Stimulated activated CD8-positive, alpha-beta memory T cell treated with anti-CD3 and anti-CD28 coated beads, Interleukin-7, amount 100 ng/mL, for 48 hours (primary cell): ENCODE measurements at places on chromosomes 12 and 14.

GRCh38 chr12:21683115-21683514, 25.5 kb upstream of the LDHB start:
- no peak for DNase-seq

GRCh38 chr14:41810362-41810761, 203.7 kb downstream of the LRFN5 start:
- no peak for DNase-seq

GRCh38 chr14:32468955-32469354, 139.9 kb downstream of the AKAP6 start:
- no peak for DNase-seq

- DNase-seq = no peak
Observed at GRCh38 chr12:52156311-52156710, 35.5 kb downstream of the KRT80 start.

DNA sequence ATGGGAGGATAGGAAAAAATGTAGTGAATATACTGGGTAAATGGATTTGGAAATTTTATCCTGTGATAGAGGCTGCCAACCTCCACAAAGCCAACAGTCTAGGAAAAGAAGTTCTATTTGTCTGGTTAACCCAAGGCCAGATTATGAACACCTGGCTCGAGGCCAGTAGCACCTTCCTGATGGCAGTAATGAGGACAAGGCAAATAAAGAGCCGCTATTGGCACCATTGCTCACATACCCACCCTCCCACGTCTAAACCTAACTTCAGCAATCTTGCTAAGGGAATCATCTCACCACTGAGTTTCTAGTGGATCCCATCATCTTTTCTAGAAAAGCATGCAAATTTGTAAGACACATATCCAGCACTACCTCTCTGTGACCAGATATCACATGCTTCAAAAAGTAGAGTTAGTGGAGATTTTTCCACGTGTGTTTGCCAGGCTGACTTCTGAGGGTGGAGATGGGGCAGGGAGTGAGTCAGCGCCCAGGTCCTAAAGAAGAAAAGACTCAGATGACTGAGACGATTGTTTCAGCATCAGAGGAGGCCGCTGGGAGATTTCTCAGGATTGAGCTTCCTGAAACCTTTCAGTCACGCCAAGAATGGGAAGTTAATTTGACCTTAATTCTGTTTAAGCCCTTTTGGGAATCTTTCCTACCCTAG, 362.9 kb downstream of the EMP1 start:
- no peak for DNase-seq

DNA sequence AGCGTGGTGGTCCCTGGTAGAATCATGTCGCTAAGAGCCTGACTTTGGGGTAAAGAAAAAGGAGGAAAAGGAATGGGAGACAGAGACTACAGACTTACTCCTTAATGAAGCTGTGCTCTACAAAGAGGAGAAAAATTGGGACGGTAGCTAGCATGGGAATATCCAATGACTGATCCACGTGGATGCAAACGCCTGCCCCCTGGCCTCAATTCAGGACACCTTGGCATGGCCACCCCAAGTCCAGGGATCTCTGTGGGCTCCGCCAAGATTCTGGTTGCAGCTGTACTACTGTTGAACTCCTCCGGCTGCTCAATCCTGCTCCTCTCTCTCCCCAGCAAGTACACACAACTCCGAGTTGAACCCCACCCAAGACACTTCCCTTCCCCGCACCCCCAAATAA, 70.5 kb upstream of the DIO3 start:
- no peak for DNase-seq

GRCh38 chr12:7431993-7432685, 11.8 kb downstream of the CD163L1 start:
- no peak for DNase-seq

- DNase-seq = no peak
Observed at GRCh38 chr12:93016752-93017350, 87.8 kb upstream of the EEA1 start.

DNA sequence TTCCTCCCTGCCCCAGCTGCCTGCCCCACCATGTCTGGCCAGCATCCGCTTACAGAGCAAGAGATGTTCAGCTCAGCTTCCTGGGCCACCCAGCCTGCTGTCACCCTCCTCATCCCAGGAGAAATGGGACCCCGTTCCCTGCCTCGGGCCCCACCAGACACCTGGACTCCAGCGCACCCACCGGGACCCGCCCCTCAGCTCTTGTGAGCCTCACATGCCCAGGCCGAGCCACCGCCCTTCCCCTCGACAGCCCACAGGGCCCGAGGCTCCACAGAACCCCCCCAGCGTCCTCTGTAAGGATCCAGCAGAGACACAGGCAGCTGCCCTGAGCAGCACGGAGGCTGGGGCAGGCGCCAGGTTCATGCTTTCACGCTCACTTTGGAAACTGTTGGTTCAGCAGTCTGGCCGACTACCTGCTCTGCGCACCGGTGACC, 18.4 kb upstream of the C14orf180 start:
- DNase-seq = no peak

DNA sequence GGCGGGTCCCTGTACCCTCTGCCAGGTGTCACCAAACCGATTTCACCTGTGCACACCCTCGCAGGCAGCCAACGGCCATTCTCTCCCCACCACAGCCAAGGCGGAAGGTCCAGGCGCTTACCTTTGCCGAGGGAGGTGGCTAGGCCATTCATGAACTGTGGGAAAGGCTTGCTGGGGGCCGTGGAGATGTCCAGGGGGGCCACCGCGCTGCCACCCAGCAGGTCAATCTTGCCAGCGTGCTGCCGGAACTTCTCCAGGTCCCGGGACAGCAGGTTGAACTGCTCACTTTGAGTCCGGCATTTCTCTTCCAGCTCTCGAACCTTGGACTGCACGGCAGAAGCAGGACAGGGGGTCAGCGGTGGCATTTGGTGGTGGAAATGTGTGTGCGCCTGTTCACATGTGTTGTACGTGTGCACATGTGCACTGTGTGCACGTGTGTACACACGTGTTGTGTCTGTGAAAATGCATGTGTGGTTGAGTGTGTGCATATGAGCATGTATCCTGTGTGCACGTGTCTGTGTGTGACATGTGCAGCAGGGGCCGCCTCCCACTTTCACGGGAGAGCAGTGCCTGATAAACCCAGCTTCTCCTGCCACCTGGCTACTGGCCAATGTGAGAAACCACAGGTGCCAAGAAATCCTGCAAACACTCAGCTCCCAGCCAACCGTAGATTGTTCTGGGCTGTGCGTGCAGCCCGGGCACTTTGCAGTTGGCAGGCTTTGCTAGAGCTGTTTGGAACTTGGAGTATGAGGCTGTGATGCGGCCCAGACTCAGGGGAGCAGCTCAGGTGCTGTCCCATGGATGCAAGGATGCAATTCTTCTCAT, 118.9 kb downstream of the PIWIL1 start:
- no peak for DNase-seq

DNA sequence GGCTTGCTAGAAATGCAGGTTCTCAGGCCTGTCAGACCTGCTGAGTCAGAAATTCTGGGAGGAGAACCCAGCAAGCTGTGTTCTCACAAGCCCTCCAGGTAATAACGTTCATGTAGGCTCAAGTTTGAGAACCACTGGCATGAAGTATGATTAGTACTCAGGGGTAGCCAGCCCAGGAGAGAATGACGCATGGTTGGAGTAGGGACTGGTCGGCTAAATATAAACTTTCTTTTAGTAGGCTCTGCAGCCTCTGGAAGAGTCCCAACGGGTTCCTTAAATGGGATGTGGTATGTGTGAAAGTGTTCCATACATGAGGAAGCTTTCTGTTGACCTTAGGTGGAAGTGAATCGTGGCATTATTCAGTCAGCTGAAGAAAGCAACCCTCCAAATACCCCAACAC, 209.3 kb downstream of the SLC41A2 start:
- no peak for DNase-seq

DNA sequence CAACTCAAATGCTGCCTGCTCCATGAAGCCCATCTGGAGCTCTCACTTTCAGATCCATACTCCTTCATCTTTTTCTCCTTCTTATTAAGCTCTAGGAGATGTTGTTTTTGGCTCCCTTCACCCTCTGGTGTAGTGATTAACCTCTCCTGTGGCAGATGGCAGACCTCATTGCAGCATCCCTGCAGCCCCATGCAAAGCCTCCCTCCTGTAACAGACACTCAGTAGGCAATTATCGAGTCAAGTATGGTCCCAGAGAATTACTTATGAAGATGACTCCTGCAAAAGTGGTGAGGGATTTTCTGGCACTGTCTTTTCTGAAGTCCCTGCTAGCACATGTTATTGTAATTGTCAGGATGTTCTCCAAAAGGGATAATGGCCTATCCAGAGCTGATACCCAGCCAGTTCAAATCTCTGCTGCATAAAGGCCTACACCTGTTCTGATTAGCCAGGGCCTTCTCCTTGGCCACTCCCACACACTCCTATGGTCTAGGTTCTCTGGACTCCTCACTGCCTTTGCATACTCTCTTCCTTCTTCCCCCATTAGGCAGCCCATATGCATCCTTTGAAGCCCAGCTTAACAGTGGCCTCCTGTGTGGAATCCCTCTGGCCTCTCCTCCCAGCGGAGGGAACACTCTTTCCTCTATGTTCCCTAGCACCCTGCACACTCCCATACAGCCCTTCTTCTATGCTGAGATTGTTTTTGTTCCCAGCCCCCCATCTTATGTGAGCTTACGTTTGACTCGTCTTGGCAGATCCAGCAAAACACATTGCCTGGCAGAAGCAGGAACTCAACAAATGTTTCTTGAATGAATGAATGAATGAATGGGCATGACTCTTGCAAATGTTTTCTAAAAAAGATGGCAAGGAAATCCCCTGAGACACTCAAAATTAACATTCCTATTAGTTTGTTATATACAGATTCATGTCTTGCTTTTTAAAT, 43.9 kb upstream of the MDM1 start:
- no peak for DNase-seq

GRCh38 chr12:109308534-109309380, at the start of gene FOXN4:
FOXN4 (minus strand) TSS chr12:109309284; CDS start chr12:109308321, 963 bp downstream.
- no peak for DNase-seq

DNA sequence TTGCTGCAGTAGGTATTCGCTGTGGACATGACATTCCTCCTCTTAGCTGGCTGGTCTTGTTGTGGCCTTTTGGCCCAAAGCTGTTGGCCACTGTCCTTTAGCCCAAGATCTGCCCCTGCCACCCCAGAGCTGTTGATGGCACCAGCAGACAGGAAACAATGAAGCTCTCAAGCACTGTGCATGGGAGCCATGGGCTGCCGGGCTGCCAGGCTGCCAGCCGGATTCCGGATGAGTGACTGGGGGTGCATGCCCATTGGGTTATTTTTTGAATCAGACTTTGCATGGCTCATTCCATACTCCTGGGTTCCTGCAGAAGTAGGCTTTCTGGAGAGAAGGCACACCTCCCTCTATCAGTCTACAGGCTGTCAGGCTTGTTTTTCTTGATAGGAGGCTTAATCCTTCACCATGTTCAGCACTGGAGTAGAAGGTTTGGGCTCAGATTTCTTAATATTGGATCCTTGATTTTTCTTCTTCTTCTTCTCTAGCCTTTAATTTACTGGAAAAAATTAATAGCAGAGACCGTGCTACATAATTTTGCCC, 32.4 kb downstream of the MAX start:
- DNase-seq = no peak
